ENCODE measurements at places on chromosomes 2 and 18. TPM values are rescaled to one million over a fixed set of nuclear protein-coding genes. Genes with fewer than 3 reads are reported as not detected.

DNA sequence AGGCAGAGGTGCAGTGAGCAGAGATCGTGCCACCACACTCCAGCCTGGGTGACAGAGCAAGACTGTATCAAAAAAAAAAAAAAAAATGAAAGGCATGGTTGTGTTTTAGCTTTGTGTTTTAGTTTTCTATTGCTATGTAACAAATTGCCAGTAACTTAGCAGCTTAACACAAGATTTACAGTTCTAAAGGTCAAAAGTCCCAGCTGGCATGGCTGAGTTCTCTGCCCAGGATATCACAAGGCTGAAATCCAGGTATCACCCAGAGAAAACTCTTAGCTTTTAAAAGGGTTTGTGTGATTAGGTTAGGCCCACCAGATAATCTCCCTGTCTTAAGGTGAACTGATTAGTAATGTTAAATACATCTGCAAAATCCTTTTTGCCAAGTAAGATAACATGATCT, 107.7 kb upstream of the YPEL5 start:
- DNase-seq: no peak

GRCh38 chr2:133338224-133338623, 230.0 kb downstream of the NCKAP5 start:
- no peak for DNase-seq

Gene CTAGE1
- total RNA-seq: 0.12 TPM

DNA sequence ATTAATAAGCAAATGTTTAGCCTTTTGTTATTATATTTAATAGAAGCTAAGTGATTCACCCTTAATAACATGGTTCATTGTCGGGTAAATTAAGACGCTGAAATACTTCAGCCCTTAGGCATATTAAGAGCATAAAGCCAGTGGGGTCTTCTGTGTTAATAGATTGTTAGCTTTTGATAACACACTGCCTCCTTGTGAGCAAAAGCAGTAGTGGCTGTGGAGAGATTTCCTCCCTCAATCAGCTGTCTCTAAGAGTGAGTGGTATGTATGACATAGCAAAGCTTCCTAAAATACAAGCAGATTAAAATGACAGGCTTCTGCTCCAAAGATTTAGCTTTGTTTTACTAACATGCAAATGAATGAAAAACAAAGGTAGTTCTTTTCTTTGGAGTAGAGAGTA, 143.7 kb upstream of the SYT4 start:
- no peak for DNase-seq

DNA sequence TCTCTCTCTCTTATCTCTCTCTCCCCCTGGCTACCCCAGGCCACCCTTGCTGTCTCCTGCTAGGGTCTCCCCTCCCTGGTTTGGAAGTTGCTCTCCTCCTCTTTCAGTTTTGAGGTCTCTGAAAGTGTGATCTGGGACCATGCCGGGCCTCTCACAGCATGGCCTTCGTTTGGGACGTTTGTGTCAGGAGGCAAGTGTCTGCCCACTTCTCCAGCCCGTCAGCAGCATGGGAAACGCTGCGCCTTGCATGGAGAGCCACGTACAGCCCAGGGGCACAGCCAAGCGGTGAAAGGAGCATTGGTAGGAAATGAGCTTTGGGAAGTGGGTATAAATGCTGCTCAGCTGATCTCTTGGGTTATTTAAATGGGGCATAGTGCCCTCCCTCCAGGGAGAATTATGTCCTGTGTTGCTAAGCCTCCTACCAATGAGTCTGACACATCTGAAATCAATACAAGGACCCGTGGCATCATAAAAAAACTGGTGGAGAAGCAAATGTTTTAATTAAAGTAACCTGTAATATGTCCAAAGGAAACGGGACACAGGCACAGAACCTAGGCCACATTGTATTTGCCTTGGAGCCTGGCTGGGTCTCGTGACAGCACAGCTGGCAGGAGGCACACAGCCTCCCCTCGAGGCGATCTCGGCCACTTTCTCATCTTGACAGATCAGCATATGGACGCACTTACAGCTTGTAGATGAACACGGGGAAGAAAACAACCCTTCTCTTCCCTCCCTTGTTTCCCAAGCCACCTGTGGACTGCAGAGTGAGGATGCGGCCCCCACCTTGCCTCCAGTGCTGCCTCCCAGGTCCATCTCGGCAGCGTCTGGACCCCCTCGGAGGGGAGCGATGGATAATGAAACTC, 72.7 kb downstream of the SH3RF3 start:
- DNase-seq: no peak

GRCh38 chr2:43774617-43775016, 778 bp downstream of the DYNC2LI1 start:
- no peak for DNase-seq

All from astrocyte (in vitro differentiated cells and primary cell).